Frontal cortex (tissue), 4 donors: ENCODE measurements at places on chromosomes 6 and 20.

DNA sequence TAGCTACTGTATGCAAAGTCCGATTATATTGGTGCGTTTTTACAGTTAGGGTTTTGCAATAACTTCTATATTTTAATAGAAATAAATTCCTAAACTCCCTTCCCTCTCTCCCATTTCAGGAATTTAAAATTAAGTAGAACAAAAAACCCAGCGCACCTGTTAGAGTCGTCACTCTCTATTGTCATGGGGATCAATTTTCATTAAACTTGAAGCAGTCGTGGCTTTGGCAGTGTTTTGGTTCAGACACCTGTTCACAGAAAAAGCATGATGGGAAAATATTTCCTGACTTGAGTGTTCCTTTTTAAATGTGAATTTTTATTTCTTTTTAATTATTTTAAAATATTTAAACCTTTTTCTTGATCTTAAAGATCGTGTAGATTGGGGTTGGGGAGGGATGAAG lies 13.7 kb upstream of the PLCG1 start:
- DNase-seq, result no peak

DNA sequence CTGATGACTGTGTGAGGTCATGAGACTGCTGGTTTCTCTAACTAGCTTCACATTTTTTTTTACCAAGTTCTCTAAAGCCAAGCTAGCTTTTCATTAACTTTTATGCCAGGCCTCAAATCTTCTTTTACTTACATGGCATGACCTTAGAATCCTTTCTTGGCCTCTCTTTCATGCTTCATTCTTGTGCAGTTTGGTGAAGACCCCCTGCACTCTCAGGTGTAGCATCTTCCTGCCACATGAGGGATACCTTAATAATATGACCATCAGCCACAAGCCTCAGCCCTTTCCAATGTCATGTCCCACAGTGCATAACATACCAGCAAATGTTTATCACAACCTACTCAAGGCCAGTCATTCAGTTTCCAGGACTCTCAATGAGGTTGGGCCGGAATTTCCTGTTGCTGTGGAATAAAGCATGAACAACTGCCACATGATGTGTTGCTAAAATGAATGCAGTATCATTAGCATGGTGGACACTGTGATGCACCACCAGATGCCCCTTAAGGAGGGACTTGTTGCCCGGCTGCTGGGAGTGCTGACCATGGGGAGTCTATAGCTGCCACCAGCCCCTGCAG lies 72.2 kb downstream of the RIN2 start:
- no peak for DNase-seq

DNA sequence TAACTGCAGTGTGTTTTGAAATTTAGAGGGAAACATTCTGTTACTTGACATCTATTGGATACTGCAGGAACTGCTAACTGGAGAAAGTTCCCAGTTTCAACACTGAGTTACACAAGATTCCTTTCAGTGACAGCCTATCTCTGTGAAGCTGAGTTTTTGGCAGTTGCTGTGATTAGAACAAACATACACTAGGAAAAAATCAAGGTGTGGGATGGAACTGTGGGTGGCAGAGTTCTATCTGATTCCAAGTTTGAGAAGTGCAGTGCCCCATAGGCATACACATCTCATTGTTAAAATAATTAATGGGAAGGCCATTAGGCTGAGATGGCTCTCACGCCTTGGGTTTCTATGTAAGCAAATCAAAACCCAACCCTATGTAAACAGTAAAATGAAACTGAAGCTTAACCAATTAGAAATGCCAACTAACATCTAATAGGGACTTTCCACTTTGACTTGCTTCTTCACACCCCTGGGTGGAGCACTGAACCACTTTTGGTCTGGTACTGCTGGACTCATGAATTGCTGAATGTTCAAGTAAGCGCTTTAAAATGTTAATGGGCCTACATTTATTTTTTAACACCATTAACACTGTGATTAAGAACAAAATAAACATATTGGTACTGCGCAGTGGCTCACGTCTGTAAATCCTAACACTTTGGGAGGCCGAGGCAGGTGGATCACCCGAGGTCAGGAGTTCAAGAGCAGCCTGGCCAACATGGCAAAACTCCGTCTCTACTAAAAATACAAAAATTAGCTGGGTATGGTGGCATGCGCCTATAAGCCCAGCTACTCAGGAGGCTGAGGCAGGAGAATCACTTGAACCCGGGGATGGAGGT lies 55.2 kb upstream of the TBC1D7 start:
- DNase-seq, result no peak

- no peak for DNase-seq
Measured at GRCh38 chr6:3523271-3523670, 66.4 kb upstream of the SLC22A23 start.

GRCh38 chr20:14406495-14406894 lies 69.1 kb upstream of the FLRT3 start:
- DNase-seq, result no peak

DNA sequence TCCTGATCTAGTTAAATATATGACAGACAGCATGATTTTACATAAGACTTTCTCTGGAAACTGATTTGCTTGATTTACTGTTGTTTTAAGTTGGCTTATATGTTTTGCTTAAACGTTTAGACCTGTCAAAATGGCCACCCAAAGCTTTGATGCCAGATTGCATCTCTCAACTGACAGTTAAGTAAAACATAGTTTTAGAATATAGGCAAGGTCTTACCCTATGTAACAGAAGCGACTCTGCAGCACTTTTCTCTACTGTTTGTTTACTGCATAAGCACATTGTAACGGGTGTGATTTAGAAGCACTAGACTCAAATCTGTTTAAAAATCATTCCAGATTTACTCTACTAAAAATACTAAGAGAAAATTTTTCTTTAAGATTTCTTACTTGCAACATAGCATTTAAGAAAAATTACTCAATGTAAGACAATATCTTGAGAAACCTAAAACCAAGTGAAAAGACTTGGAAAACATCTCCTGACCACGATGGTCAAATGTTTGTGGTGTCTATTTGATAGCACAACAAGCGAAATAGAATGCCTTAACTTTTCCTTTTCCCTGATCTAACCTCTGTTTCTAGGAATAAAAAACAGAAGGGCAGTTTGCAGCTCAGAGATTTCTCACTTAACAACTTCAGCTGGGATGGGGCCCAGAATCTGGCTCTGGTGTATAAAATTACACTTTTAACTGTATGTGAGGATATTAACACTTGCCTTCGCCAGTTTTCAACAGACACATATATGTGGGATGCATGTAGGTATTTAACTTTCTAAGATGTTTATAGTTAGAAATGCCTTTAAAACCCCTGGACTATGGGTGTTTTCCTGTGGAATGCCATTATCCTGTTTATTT lies 47.4 kb downstream of the AIG1 start:
- no peak for DNase-seq

GRCh38 chr6:1624851-1625781 lies 15.4 kb downstream of the FOXC1 start:
- DNase-seq, result peak; percentile 17

- peak; percentile 38 for DNase-seq
Measured at GRCh38 chr20:50788045-50788991, 6.5 kb upstream of the BCAS4 start.

GRCh38 chr6:167401525-167402194 lies 76.8 kb downstream of the TTLL2 start:
- DNase-seq, result no peak

- no peak for DNase-seq
Measured at GRCh38 chr20:21262812-21263211, 40.3 kb upstream of the XRN2 start.

GRCh38 chr6:159116343-159116742 lies 52.9 kb upstream of the FNDC1 start:
- DNase-seq, result no peak
